ENCODE measurements at places on chromosomes 12 and 14. TPM values are rescaled to one million over a fixed set of nuclear protein-coding genes. Genes with fewer than 3 reads are reported as not detected.

Gene PROX2
- not detected for total RNA-seq

Gene KICS2
- 6.3 TPM for total RNA-seq

Gene LEMD3
- 58.1 TPM for total RNA-seq

Gene YEATS4
- total RNA-seq, result 99.3 TPM

Gene CCDC197
- total RNA-seq, result not detected

Gene AQP5
- 0.49 TPM for total RNA-seq

Gene PRDM4
- 26.8 TPM for total RNA-seq

Gene FGF6
- not detected for total RNA-seq

Gene NEUROD4
- total RNA-seq, result not detected

All from A375 (cell line).